Fibroblast of skin of right quadriceps (primary cell): ENCODE measurements at places on chromosomes 16 and 17.
A peak's percentile ranks its signal among the peaks of the same experiment; 100 is the strongest.

DNA sequence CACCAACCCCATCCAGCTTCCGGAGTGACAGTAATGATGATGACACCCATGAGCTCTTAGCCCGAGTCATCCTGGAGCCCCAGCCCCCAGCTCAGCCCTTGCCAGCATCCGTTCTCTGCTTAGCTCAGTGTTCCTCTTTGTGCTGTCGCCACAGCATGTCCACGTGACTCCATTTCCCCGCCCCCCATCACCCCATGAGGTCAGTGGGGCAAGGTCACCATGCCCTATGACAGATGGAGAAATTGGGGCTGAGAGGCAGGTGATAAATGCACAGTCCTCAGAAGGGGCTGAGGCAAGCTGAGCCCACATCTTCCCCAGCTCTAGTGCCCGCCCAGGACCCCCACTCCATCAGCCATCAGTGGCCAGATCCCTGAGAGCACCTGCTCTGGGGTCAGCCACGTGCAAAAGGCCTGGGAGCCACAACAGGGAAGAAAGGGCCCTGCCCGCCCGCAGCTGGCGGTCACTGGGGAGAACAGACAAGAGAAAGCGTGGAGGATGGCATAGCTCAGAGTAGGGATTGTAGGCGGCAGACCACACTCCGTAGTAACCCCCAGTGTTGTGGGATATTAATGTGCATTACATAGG, 17.1 kb downstream of the ITGB4 start:
- DNase-seq, result peak; percentile 50

DNA sequence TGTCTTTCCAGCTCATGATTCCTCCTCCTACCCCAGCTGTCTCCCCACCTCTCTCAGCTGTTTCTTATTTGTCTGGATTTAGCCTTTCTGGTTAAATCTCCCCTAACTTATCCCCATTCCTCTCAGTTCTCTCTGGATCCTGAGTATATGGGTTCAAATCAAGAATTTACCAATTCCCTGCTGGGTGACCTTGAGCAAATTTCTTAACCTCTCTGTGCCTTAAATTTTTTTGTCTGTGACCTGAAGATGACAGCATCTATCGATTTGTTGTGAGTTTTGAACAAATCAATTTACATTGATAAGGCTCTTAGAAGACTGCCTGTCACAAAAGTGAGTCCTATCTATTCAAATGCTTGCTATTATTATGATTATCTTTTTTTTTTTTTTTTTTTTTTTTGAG, 2.0 kb upstream of the KCNG4 start:
- no peak for DNase-seq

- DNase-seq, result no peak
Observed at GRCh38 chr17:36728030-36728991, 126.9 kb downstream of the MRM1 start.

DNA sequence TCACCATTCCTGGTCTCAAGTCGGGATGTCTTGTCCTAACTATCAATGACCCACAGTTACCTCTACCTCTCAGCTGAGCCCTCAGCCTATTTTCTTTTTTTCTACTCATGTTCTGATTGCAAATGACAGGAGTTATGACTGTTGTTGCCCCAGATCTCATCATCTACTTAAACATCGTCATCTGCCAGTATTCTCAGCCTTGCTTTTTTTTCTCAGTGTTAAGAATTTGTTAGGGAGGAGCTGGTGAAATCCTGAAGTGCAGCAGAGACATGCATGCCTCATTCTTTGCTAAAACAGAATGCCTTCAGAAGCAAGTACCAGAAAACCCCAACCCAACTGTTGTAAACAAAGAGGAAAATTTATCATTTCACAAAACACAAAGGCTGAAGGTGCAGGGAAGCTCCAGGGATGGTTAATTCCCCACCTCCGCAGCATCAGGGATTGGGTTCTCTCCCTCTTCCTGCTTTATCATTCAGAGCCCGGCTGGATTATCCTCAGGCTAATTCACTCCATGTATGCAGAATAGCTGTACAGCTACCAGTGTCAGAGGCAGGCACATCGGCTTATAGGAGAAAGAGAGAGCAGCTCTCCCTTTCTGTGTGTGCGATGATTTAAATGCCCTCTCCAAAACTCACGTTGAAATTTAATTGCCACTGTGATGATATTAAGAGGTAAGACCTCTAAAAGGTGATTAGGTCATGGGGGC, 540.8 kb upstream of the HSBP1 start:
- no peak for DNase-seq

GRCh38 chr17:4958102-4958501, 7.2 kb downstream of the ENO3 start:
- DNase-seq, result no peak

DNA sequence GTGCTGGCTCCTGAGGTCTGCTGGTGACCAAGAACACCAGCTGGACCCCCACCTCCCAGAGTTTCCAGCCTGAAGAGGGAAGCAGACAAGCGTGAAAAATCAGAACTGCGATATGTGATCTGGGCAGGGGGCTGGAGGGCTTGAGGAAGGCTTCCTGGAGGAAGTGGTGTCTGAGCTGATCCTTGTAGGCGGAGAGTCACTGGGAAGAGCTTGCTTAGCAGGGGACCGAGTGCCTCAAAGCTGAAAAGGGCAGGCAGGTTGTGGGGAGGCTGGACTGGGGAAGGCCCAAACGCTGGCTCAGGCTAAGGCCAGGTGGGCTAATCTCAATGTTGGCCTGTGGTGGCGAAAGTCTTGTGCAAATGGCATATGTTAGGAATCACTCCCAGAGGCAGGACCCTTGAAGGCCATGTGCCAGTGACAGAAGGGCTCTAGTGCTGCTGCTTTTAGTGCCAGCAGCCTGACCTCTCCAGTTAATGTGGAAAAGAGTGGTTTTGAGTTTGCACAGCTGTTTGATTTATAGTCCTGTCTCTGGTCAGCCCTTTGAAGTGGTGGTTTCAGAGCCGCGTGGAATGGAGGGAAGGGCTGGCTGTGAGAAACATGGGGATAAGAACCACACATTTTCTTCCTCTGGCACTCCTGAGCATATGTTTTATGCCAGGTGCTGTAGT, 85.3 kb upstream of the LGALS9 start:
- no peak for DNase-seq

DNA sequence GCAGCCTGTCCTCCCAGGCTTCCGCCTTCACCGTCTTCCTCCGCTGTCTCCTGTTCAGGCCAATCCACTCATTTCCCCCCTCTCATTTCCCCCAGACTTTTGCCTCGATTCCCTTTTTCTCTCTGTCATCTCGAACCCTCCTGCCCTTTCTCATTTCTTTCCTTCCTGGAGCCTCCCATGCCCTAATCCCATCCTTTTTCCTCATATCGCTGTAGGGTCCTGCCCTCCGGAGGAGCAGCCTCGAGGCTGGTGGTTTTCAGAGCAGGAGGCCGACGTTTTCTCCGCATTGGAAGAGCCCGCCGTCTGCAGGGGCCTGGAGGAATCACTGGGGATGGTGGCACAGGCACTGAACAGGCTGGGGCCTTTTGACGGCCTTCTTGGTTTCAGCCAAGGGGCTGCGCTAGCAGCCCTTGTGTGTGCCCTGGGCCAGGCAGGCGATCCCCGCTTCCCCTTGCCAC, 597 bp downstream of the OVCA2 start:
- DNase-seq, result no peak

GRCh38 chr17:65558683-65559460, 2.6 kb downstream of the AXIN2 start:
- DNase-seq, result no peak

DNA sequence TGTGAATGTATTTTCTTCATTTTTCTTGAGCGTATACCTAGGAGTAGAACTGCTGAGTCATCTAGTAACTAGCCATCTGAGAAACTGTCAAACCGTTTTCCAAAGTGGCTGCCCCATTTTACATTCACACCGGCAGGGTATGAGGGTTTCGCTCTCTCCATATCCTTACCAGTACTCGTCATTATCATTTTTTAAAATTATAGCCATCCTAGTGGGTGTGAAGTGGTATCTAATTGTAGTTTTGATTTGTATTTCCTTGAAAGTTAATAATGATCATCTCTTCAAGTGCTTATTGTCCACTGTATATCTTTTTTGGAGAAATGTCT, 6.0 kb downstream of the RNF157 start:
- DNase-seq, result peak; percentile 21

DNA sequence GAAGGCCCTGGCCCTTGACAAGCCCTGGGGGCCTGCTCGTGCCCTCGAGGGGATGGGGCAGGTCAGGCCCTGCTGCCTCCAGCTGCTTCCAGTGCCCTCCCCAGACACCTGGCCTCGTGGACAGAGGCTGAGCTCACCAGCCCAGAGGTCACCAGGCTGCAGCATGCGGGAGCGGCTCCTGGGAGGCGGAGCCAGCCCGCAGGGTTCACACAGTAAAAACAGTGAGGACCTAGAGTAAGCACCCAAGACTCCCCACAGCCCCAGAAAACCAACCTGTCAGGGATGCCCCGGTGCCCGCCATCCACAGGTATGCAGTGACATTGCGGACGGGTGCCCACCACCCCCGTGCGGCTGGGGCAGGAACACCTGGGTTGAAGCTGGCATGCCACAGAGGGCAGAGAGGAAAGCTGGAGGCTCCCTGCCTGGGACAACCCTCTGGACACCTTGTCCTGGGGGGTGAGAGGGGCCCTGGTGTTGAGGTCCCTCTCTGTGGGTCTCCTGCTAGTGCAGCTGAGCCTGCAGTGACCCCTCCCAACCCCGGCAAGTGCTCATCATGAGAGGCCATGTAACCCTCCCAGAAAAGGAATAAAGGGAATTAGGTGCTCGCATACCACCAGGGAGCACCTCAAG, 62.1 kb downstream of the LMF1 start:
- no peak for DNase-seq

- no peak for DNase-seq
Observed at GRCh38 chr16:48057048-48057447, 98.7 kb downstream of the ABCC12 start.

- no peak for DNase-seq
Observed at GRCh38 chr16:88869673-88869980, 3.2 kb upstream of the PABPN1L start.

GRCh38 chr16:11819798-11820197, 22.7 kb upstream of the ZC3H7A start:
- no peak for DNase-seq

- peak; percentile 69 for DNase-seq
Observed at GRCh38 chr17:73820686-73821448, 176.6 kb upstream of the SDK2 start.

- DNase-seq, result no peak
Observed at GRCh38 chr16:2385190-2385836, 43.9 kb upstream of the CCNF start.

DNA sequence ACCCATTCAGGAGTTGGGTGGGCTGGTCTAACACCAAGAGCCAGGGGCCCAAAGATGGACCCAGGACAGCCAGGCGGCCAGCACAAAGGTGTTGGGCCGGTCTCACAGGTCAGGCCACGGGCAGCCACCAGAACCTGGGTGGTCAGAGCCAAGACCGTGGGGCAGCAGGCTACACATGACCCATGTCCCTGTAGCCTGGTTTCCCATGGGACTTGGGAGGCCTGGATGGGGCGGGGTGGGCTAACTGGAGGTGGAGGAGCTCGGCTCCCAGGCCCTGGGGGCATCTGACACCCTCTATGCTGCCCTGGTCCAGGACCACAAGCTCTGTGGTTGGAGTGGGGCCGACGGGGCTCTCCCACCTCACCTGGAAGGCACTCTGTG, 17.2 kb downstream of the CTU2 start:
- no peak for DNase-seq

DNA sequence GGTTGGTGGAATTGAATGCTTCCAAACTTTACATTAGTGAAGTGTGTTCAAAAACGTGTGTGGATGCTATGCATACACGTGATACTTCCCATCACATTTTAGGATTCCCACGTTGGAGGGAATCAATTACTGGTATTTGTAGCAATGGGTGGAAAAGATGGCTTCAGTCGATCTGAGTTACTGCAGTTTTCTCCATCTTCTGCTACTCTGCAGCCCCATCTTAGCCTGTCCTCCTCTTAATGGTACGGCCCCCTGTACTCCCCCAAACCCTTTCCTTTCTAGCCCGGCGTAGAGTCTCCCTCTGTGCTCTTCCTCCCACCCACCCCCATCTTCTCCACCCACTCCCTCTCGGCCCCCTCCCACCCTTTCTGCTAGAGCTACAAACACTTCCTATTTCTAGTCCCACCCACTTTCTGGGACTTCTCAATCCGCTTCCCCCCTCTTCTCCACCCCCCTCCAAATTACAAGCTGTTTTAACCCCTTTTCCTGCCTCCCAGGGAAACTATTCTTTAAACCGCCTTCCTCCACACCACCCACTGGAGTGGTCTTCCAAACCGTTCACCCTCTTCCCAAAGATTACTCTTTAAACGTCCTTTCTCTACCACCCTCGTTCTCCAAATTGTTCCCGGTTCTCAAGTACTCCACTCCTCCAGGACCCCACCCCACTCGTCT, 1.1 kb downstream of the CHTF8 start:
- DNase-seq, result peak; percentile 44

DNA sequence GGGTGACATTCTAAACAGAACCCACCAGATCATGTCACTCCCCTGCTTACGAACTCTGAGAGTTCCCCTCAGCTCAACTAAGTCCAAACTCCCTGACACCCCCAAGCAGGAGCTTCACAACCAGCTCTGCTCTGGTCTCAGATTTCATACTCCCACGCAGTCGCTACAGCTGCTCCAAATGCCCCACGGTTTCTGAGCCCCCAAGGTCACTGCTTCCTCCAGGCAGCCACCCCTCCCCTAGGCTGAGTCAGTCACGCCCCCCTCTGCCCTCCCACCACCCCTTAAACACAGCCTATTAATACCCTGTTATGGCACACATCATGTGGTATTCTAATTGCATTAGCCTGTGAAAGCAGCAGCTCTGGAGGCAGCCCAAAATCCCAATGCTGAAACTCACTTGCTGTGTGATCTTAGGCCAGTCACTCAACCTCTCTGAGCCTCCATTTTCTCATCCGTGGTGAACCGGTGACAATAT, 51.5 kb downstream of the GSG1L start:
- DNase-seq, result peak; percentile 9

GRCh38 chr16:86604436-86605193, 26.3 kb downstream of the FOXL1 start:
- DNase-seq, result no peak

DNA sequence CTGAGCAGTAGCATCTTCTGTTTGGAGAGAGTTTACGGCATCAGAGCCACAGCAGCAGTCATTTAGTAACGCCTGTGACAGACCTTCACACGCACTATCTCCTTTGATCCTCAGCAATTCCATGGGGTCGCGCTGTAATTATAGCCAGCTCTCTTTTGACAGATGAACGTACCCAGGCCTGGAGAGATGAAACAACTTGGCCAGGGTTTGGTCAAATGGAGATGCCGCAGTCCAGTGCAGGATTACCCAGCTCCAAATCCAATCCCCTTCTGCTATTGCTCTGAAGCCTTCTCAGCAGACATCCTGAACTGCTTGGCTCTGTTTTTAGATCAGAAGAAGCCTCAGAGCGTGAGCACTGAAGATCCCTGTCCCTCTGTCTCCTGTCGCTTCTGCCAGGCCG, 83.9 kb downstream of the SOX9 start:
- no peak for DNase-seq

- DNase-seq, result no peak
Observed at GRCh38 chr16:84553873-84554399, 49.5 kb upstream of the MEAK7 start.

GRCh38 chr17:62644487-62645173, 17.2 kb downstream of the MRC2 start:
- no peak for DNase-seq

- DNase-seq, result no peak
Observed at GRCh38 chr16:64507240-64508024, 614.4 kb downstream of the CDH11 start.

GRCh38 chr17:34892461-34893249, 68.6 kb downstream of the CCT6B start:
- DNase-seq, result no peak

- DNase-seq, result no peak
Observed at GRCh38 chr17:47848198-47848513, 2.8 kb downstream of the SP6 start.
